ENCODE measurements at places on chromosomes 2 and 18.

DNA sequence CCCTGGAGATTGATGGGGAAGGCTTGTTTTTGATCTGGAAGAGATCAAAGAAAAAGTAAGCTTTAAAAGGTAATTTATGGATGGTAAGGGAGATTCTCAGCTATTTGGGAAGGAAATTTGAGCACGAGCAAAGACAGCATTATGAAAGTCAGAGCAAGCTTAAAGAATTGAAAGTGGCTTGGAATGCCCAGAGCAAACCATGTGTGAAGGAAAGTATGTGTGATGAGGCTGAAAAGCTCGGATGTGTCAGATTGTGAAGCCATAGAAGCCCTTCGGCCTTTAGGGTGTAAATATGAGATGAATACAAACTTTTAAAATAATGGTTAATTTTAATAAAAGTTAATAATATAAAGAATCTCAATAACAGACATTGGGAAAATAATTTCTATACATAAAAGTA lies 377.4 kb upstream of the DSEL start:
- no peak for DNase-seq
- no peak overlapping the region for H3K27ac ChIP-seq
- H3K4me3 ChIP-seq: no peak overlapping the region
- H3K36me3 ChIP-seq: no peaks in the 10 kb centered on the region
- peaks cover 7% of the 10 kb centered on the region for H3K4me1 ChIP-seq
- H3K27me3 ChIP-seq: no peaks in the 10 kb centered on the region

GRCh38 chr2:28544922-28545589 lies 49.2 kb downstream of the PLB1 start:
- H3K36me3 ChIP-seq: no peaks in the 10 kb centered on the region
- no peak overlapping the region for H3K4me3 ChIP-seq
- no peak for DNase-seq
- no peak overlapping the region for H3K27ac ChIP-seq
- no peaks in the 10 kb centered on the region for H3K27me3 ChIP-seq

DNA sequence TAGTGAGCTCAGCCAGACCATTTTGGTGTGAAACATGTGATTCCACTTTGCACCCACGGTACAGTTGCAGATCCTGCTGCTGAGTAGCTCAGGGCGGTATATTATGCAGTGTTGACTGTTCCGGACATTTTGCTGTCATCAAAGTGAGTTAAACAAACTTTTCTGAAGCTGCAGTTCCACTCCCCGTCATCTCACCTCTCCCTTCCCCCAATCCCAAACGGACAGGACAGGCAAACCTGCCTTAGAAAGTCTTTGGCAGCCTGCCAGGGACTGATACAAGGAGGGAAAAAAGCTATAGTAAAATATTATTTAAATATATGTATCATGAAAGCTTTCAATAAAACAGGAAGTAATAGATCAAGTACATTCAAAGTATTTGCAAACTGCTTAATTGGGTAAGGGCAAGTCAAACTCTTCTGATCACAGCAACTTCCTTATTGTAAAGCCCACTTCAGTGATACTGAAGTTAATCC lies 35.5 kb upstream of the SP5 start:
- no peaks in the 10 kb centered on the region for H3K4me1 ChIP-seq
- H3K27ac ChIP-seq: no peak overlapping the region
- H3K27me3 ChIP-seq: no peaks in the 10 kb centered on the region
- H3K4me3 ChIP-seq: no peak overlapping the region
- H3K36me3 ChIP-seq: no peaks in the 10 kb centered on the region

DNA sequence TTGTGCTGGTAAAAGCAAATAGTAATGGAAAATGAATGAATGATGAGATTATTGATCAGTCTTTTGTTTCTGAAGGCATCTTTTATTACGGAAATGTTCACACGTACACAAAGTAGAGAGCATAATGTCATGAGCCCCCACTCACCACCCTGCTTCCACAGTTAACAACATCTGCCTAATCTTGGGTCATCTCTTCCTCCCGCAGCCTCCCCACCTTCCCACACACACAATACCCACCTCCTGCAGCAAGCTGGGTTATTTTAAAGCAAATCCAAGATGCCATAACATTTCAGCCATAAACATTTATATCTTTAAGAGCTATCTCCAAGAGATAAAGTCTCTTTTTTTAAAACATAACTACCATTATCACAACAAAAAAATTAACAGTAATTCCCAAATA lies 36.3 kb downstream of the CYP27C1 start:
- no peak overlapping the region for H3K27ac ChIP-seq
- H3K36me3 ChIP-seq: no peaks in the 10 kb centered on the region
